ENCODE measurements at places on chromosomes 3 and 15. TPM values are rescaled to one million over a fixed set of nuclear protein-coding genes. Genes with fewer than 3 reads are reported as not detected.

- no peak for DNase-seq
These were observed 474 bp downstream of the MINAR1 start for GRCh38 chr15:79432345-79433275.

GRCh38 chr3:63933459-63933858 lies 21.3 kb upstream of the SCAANT1 start:
- DNase-seq = no peak

DNA sequence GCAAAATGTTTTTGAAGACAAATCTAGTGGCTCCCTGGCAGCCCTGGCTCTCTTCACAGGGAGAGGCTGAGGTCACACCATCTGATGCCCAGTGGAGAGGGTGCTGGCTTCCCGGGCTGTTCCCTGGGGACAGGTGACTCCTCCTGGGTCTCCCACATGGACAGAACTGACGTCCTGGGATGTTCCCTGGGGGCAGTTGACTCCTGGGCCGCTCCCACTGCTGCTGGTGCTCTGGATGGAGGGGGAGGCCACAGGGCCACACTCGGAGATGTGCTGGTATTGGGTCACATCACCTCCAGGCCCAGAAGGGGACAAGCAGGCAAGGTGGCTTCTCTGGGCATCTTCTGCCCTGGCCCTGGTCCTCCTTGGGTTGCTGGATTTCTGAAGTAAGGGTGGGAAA lies 27.8 kb upstream of the ACAD9 start:
- no peak for DNase-seq

- DNase-seq = no peak
These were observed 16.1 kb upstream of the GHSR start for GRCh38 chr3:172464306-172464705.

GRCh38 chr3:30084971-30085403 lies 521.4 kb upstream of the TGFBR2 start:
- DNase-seq = no peak

DNA sequence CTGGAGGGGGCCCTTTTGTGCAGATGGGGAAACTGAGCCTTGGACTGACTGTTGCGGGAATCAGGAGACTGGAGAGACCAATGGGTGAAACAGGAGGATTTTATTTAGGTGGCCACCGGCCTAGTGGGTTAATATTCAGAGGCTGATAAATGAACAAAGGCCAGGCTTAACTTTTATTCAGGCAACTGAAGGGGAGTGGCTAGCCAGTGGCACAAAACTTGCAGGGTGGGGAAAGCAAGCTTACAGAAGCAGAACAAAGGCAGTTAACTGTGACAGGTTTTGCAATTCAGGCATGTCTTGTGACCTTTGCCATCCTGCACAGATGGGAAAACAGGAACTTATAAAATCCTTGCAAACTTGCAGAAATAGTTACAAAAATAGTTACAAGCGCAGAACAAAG lies 24.9 kb upstream of the ACAD9 start:
- no peak for DNase-seq

- no peak for DNase-seq
These were observed 72.7 kb downstream of the DTWD1 start for GRCh38 chr15:49693498-49693897.

- no peak for DNase-seq
These were observed 84.1 kb upstream of the HACD2 start for GRCh38 chr3:123668906-123669305.

GRCh38 chr3:110164632-110165369 lies 827.5 kb upstream of the DPPA4 start:
- DNase-seq = no peak

DNA sequence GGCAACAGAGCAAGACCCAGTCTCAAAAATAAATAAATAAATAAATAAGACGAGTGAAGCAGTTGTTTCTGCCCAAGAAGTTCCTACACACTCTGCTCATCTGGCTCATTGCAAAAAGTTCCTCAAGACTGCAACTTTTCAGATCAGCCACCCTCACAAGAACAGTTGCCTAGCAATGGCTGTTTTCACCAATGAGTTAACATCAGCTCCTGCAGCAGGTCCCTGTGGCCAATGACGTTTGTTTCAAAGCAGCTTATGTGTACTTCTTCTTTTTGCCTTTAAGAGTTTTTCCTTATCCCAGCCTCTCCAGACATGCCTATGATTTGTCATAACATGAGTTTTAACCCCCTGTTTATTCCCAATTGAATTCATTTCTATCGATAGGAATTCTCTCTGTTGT lies 118.4 kb upstream of the SPRED1 start:
- no peak for DNase-seq

DNA sequence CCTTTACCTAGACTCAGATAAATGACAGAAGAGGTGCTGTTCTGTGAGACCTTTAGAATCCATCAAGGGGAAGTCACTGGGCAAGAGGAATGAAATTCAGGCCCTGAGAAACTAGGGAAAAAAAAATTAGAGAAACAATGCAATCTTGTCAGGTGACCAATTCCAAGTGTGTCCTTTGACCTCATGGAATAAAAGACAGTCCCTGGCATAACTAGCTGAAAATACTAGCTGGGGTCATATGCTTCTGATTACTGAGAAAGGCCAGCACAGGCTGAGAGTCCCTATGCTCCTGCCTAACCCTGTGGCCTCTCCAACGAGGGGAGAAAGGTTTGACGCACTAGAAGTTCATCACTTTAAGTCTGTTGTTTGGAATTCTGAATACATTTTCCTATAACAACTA lies 167.3 kb downstream of the XXYLT1 start:
- no peak for DNase-seq

GRCh38 chr3:187997490-187997889 lies 156.5 kb upstream of the LPP start:
- no peak for DNase-seq

- DNase-seq = no peak
These were observed 97.4 kb upstream of the RBMS3 start for GRCh38 chr3:29183346-29184087.

DNA sequence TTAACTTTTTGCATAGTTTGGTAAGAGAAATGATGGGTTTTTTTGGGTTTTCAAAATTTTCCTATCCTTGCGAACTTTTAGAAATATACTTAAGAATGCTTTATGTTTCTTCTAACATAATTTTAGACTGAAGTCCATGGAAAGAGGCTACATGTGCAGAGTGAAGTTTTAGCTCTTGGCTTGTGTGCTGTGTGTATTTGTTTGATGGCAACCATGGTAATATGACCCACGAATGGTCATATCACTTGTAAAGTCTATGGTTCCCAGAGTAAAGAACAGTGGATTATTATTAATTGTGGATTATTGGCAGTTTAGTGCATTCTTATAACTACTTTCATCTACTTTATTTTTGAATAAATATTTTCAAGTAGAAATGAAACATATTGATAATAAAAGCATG lies 124.0 kb upstream of the GOLGA6L4 start:
- DNase-seq = no peak

- DNase-seq = no peak
These were observed 26.0 kb upstream of the UBE3A start for GRCh38 chr15:25464784-25465183.

DNA sequence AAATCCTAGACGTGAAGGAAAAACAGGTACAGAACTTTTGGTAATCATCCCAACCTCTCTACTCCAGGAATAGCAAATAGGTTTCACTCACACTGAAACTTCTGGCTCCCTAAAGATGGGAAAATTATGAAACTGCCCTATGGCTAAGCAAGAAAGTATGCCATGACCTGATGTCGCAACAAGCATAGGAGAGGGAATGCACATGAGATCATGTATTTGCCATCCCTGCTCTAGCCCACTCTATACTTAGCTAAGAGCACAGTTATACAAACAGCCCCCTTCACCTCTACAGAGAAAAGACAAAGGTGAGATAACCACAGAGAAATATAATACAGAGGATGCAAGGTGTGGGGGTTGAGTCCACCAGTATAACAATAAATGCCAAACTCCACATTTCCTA lies 102.7 kb downstream of the TBC1D5 start:
- DNase-seq = peak; percentile 83

DNA sequence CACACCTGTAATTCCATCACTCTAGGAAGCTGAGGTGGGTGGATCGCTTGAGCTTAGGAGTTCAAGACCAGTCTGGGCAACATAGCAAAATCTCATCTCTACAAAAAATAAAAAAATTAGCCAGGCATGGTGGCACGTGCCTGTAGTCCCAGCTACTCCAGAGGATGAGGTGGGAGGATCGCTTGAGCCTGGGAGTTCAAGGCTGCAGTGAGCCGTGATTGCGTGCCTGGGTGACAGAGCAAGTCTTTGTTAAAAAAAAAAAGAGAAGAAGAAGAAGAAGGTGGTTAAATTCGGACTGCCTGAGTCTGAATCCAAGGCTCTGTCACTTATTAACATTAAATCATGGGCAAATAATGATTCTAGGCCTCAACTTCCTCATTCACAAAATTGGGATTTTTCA lies 51.0 kb downstream of the EOMES start:
- no peak for DNase-seq

- no peak for DNase-seq
These were observed 16.6 kb downstream of the HMCES start for GRCh38 chr3:129295286-129295685.

GRCh38 chr3:194979173-194979572 lies 291.8 kb downstream of the XXYLT1 start:
- DNase-seq = no peak

- DNase-seq = no peak
These were observed 103.1 kb downstream of the LINGO1 start for GRCh38 chr15:77529394-77530159.

GRCh38 chr3:114362815-114363214 lies 69.0 kb downstream of the TIGIT start:
- DNase-seq = peak; percentile 16

- DNase-seq = peak; percentile 97
These were observed at the start of gene SMAD6 for GRCh38 chr15:66702035-66702786. Gene SMAD6, plus strand, starts transcription at chr15:66702236. Its CDS starts 1,023 bp downstream, at chr15:66703259.

- DNase-seq = no peak
These were observed 36.6 kb downstream of the ATP11B start for GRCh38 chr3:182829761-182830405.

The LPP gene
- 13.5 TPM for total RNA-seq

The KCNAB1 gene
- 0.10 TPM for total RNA-seq

The PTX3 gene
- 1.5 TPM for total RNA-seq

The GUCA1C gene
- not detected for total RNA-seq

The RAB6B gene
- 1.5 TPM for total RNA-seq

The LRRIQ4 gene
- not detected for total RNA-seq

Data from H4 (cell line).